ENCODE measurements at places on chromosomes 4 and X.

GRCh38 chr4:4831825-4832224, 27.6 kb upstream of the MSX1 start:
- no peak for DNase-seq

DNA sequence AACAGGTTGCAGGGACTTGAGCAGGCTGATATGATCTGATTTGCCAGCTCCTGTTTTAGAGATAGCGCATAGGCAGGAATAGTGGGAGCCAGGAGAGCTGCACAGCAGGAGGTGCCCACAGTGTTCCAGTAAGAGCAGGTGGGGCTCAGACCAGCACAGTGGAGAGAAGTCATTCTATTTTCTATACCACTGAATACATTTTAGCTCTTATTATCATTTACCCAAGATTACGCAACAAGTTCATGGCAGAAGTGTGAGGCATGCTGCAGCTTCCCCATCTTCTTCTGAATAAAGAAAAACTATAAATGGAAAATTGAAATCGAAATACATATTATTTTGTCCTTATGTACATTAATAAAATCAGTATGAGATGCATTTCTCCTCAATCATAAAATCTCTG, 114.7 kb upstream of the EDNRA start:
- DNase-seq, result no peak

GRCh38 chr4:68719075-68719473, 48.6 kb upstream of the UGT2B15 start:
- no peak for DNase-seq

DNA sequence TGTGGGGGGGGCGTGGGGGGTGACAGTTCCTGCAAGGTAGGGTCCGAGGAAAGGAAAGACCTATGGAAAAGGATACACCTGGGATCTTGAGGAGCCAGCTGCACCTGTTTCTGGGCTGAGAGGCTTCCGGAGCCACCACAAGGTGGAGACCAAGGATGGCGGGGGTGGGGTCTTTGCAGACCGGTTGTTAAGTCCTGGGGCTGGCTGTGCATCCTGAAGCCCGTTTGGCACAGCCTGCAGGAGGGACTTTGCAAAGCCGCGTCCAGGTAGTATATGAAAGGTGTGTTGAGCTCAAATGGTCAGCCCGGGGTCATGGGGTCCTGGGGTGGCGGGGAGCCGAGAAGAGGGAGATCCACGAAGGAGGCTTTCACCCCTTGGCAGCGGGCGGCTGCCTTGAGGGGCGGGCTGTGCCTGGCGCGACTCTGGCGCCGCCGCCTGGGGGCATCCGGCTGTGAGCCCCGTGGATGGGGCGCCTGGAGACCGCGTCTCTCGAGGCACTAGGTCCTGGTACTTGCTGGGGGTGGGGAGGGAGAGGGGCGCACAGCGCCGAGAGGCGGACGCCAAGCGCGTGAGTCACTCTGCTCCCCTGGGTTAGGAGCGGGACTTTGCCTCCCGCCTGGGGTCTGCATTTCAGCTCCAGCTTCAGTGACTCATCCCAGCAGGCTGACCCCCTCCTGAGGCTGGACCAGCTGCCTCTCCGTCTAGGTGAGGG, 58.2 kb upstream of the DYNLT3 start:
- no peak for DNase-seq

- DNase-seq, result no peak
These were observed 59.1 kb downstream of the SMIM20 start for GRCh38 chr4:25972984-25973745.

GRCh38 chrX:1105671-1106419, 106.6 kb downstream of the CRLF2 start:
- peak; percentile 62 for DNase-seq

DNA sequence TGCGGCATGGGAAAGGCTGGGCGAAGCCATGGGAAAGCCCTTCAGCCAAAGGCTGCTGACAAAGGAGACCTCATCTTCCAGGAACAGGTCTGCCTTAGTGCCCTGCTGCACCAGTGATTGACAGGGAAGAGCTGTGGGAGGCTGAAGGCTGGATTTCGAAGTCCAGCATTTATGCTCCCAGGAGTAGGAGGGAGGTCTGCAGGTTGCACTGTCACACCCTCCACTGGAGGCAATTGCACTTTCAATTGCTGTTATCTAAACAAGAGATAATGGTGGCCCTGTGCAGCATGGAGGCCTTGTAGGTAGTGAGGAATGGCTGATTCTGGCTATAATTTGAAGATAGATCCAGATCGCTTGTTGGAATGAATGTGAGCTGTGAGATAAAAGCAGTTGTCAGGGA, 43.7 kb downstream of the FAM114A1 start:
- DNase-seq, result no peak

GRCh38 chr4:150023489-150023888, 54.8 kb upstream of the DCLK2 start:
- DNase-seq, result no peak

GRCh38 chrX:16185725-16186136, 18.4 kb downstream of the MAGEB17 start:
- no peak for DNase-seq

GRCh38 chrX:136689436-136689835, 41.5 kb downstream of the CD40LG start:
- DNase-seq, result no peak

DNA sequence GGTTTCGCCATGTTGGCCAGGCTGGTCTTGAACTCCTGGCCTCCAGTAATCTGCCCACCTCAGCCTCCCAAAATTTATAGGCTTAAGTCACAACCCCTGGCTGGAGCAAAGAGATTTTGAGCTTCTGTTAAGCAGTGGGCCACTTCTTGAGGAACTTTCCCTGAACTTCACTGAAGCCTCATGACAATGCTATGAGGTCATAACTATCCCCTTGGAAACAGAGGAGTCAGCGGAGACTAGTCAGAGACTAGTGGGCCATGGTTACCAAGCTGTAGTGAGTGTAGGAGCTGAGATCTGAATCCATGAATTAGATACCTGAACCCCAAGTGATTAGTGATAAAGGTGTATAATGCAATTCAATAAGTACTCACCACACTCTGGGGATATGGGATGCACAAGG, 145.1 kb upstream of the MSX1 start:
- no peak for DNase-seq

- DNase-seq, result no peak
These were observed 1.3 kb downstream of the TCEAL8 start for GRCh38 chrX:103253608-103254007.

DNA sequence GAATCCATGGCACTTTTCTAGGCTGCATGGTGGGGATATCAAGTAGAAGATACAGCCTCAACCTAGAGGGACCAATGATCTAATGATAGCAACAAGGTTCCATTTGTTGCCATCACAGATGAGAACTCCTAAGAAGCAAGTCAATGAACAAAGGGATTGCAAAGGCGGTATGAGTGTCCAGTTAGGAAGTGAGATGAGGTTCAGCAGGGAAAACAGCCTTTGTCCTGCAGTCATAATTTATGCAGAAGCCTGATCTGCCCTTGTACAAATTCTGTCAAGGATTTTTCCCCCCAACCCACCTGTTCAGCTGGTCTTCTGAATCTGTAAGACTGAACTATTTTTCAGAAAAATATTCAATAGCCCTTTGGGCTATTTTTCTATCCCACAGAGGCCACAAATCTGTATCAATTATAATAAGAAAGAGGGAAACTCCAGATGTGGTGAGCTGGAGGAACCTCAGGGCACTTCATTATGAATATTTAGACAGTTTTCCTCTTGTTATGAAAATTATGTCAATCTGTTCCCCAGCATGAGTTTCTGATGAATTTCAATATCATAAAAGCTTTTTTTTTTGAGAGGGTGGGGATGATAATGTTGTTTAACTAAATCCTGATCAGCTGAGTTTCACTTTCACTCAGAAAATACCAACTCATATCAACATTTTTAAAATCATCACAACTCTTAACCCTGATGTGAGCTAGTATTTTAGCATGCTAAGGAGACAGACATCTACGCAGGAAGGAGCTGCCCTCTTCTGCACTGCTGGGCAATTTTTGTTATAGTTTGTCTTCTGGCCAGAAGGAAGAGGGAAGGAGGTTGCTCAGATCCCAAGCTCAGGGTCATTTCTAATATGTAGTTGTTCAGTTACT, 127.2 kb upstream of the MAP3K15 start:
- no peak for DNase-seq

- DNase-seq, result no peak
These were observed 19.6 kb upstream of the TMEM184C start for GRCh38 chr4:147597561-147597960.

- DNase-seq, result no peak
These were observed 22.4 kb upstream of the RBPJ start for GRCh38 chr4:26298198-26298947.

DNA sequence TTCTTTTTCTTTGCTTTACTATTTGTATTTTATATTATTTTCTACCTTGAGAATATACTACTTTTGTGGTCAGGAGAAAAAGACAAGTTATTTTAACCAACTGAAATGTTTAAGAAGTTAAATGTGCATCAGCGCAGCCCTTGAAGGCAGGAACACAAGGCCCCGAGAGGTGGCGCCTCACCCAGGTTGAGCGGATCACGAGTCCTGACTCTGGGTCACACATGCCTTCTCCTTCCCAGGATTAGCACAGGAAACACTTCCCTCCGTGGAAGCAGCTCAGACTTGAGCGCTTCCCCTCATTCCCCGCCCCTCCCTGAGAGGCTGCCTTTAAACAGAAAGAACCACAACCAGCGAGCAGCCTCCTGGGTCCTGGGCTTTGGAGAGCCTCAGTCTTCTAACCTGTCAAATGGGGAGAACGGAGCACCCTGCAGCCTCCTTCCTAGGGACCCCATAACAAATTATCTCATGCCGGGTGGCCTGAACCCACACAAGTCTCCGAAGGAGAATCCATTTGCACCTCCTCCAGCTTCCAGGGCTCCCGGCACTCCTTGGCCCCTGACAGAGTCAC, 217.6 kb downstream of the AFAP1 start:
- no peak for DNase-seq

GRCh38 chr4:122855353-122855890, 28.8 kb downstream of the FGF2 start:
- no peak for DNase-seq

DNA sequence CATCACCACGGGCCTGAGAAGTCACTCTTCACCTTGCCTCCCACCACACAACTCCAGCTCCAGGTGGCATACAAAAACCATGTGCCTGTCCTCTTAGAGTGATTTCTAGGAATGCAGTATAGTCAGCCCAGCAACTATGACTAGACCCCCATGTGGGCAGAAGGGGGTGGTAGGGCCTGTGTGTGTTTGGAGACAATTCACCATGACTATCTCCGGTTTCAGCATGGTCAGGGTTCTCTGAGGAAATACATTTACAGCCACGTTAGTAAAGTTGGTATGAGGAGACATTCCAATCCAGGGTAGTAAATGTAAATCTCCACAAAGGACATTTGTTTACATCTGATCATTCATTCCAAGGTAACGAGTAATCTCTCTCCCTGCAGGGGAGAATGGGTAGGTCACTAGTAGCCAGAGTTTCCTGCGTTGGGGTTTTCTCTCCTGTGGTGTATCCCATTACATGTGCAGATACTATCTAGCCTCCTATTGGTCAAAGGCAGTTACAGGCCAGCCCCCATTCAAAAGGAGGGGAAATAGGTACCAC, 4.2 kb upstream of the MTMR1 start:
- no peak for DNase-seq

- no peak for DNase-seq
These were observed 1.4 kb downstream of the DCHS2 start for GRCh38 chr4:154490234-154490582.

DNA sequence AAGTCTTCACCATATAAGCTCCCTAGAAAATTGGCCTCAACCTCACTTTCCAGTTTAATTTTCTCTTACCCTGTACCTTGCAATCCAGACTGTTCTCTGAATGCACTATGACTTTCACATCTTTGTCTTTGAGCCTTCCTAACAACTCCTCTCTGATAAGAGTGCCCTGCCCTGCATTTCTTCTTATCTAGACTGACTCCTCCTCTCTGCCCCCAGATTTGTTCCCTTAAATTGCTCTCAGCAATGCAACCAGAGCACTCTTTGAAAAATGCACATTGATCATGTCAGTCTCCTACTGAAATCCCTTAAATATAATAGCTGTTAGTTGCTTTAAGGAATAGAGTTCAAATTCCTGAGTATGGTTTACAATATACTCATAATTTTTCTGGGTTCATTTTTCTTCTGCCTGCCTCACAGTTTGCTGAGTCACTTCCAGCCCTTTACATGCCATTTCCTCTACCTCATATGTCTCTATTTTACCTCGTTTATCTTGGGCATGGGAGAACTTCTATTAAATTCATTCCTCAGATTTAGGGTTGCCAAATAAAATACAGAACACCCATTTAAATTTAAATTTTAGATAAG, 582.7 kb upstream of the AADAT start:
- DNase-seq, result no peak

DNA sequence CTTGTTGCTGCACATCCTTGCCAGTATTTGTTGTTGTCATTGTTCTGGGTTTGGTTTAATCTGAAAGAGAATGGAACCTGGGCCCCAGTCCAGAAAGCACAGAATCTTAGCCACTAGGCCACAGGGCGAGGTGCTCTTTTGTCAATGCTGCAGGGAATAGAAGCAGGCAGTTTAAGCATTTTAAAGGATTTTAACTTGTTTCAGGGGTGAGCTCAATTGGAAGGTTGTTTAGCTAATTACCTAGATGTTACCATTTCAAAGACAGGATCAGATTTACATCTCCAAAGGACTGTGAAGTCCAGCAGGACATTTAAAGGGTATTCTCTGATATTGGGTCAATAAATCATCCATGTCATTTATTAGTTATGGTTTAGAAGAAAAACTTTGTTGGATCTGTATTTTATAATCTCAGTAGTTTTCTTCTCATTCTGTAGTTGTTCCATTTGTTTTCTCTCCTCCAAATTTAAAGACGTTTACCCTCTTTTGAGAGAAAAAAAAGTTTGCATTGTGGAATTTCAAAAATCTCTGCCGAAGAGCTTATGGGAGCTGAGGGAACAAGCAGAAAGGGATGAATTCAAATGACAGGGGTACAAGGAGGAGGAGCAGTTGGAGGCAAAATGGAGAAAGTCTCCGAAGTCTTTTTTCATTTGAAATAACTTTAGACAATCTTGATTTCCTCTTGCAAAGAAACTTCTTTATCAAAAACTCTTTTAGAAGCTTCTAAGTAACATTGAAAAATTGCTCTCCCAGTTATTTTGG, 57.5 kb upstream of the FAM47C start:
- no peak for DNase-seq

Data from lower leg skin (tissue), 4 donors.